Activated T-helper 1 cell treated with Interleukin-2 at 50 U/mL for 16 hours (primary cell): ENCODE measurements at places on chromosomes 4 and X.
A peak's percentile ranks its signal among the peaks of the same experiment; 100 is the strongest.

DNA sequence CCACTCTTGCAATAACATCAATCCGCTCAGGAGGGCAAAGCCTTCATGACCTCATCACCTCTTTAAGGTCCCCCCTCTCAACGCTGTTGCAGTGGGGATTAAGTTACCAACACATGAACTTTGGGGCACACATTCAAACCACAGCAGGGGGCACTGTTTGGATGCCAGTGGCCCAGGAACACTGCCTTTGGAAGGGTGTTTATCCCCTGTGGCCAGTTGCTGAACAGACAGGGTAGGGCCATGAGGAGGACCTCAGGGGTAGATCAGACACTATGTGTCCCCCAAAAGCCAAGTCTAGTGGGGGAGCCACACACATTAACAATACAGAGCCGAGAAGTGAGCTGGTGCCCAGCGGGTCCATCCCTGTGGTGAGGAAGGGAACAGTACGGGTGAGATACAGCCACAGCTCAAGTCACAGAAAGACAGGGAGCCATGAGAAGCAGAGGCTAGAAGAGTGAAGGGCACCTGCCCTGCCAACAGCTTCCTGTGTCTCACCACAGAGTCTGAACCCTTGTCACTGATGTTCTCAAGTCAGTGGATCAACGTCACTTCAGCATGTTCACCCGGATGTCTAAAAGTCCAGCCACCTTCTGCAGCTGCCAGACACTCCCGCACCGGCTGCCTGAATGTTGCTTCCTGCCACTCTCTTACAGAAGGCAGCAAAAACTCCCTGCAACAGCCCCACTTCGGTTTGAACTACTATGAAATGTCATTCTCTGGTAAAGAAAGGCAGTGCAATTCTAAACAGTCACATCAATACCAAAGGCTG is 19.9 kb upstream of the MXD4 start:
- peak; percentile 74 for DNase-seq

DNA sequence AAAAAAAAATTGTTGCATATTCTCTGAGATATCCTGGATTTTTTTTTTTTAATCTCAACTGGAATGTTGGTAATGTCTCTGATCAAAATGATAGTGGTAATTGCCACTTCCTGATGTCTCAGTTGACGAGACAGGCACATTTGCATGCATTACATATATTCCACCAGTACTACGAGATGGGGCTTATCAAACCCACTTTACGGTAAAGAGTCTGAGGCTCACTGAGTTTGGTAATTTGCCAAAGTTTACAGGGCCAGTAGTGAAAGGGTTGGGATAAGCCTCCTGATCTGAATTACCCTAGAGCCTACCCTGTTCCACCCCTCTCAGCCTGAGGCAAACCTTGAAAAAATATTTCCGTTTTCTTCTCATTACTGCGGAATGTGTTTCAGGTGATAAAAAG is 5.3 kb downstream of the MAGEB2 start:
- no peak for DNase-seq

GRCh38 chr4:186082221-186082620 is 13.3 kb downstream of the TLR3 start:
- DNase-seq, result no peak

- DNase-seq, result no peak
These were observed 15.3 kb downstream of the SOWAHB start for GRCh38 chr4:76882630-76883029.

GRCh38 chrX:149363965-149364364 is 141.1 kb downstream of the IDS start:
- DNase-seq, result no peak

- DNase-seq, result no peak
These were observed 330.7 kb upstream of the RASGEF1B start for GRCh38 chr4:81802285-81802846.

DNA sequence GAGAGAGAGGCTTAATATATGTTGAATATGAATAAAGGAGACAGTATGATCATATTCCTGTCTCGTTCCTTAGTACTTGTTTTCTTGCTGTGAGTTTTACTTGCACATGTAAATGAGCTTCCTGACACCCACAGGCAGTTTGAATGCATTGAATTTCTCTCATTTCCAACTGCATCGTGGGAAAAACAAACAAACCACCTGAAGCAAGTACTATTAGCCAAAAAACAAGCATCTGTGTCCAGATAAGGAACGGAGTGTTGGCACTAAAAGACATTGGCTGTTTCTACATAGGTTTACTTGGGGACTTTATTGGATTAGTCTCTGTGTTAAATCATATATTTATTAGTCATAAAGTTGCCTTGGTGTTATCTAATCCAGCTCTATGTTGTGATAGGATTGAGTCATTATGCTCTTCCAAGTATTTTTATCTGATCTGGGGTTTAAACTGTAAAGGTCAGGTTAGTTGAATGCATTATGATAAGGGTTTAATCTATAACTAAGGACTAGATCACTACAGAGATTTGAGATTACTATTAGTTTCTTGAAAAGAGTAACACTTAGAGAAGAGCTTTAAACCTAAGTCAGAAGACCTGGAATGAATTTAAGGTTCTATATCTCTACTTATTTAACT is 339.0 kb upstream of the SPANXN4 start:
- DNase-seq, result no peak

DNA sequence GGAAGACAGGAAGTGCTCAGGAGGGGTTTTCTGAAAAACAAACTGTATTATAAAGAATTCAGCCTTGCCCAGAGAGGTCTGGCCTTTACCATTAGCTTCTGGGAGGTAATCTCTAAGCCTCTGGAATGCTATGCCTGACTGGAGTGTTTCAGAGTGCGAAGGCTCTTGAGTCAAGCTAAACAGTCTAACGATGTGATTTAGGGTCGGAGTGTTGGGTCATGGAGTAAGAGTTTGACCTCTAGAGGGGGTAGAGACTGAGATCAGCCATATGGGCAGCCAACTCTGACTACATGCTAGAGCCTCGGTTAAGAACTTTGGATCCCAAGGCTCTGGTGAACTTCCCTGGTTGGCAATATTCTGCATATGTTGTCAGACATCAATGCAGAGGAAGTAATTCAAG is 15.0 kb downstream of the BOD1L1 start:
- no peak for DNase-seq

DNA sequence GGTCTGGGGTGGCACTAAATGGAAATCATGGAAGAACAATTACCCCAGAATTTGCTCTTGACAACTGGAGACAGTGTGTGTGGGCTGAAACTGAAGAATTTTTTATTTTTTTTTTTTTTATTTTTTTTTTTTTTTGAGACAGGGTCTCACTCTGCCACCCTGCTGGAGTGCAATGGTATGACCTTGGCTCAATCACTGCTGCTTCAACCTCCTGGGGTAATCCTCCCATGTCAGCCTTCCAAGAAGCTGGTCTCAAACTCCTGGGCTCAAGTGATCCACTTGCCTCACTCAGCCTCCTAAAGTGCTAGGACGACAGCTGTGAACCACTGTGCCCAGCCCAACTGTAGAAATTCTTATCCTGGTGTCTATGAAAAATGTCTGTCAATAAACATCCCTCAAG is 127.9 kb upstream of the MAP3K15 start:
- DNase-seq, result no peak

GRCh38 chr4:7828793-7829301 is 110.8 kb downstream of the AFAP1 start:
- no peak for DNase-seq

DNA sequence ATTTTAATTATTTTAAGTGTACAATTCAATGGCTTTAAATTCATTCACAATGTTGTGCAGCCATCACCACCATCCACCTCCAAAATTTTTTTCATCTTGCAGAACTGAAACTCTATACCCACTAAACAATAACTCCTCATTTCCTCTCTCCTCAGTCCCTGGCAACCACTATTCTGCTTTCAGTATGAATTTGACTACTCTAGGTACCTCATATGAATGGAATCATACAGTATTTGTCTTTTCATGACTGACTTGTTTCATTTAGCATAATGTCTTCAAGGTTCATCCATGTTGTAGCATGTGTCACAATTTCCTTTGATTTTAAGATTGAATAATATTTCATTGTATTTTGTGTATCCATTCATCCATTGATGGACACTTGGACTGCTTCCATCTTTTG is 46.9 kb downstream of the KIF4A start:
- DNase-seq, result no peak
